ENCODE measurements at places on chromosomes 6 and 20.

DNA sequence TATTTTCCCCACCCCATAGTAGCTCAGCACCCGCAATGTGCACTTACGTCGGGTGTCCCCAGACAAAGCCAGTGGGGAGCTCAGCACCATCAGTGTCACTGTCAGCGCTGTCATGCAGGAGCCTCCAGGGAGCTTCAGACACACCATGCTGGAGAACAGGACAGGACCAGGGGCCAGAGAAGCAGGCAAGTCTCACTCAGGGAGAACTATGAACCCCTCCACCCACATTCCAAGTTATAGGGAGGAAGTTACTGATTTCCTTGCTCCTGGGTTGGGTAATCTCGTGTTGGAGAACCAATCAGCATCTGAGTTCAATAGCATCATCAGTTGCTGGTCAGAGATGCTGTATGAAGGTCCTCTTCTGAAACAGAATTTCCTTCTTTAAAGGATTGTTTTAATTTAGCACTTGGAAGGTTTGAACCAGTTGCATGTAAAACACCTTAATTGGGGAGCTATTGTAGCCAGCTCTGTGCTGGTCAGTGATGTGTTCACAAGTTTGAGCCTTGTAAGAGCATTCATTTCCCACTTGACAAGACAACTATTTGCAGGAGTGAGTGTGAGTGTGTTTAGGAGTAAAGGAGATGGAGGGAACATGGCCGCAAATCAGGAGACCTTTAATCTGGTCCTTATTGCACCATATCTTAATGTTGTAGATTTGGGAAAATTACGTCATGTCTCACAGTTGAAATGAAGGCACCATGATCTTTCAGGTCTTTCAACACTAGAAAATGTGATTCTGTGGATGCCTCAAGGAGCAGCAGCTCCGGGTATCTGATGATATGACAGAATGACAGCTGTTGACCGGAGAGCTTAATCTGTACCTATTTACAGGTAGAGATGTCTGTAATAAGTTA is at the start of gene HLA-DRB1:
TSS of gene HLA-DRB1 (minus strand) at position 253 of the 854 bp plus-strand sequence. CDS start at position 147, 106 bp downstream.
- peak; percentile 86 for DNase-seq

DNA sequence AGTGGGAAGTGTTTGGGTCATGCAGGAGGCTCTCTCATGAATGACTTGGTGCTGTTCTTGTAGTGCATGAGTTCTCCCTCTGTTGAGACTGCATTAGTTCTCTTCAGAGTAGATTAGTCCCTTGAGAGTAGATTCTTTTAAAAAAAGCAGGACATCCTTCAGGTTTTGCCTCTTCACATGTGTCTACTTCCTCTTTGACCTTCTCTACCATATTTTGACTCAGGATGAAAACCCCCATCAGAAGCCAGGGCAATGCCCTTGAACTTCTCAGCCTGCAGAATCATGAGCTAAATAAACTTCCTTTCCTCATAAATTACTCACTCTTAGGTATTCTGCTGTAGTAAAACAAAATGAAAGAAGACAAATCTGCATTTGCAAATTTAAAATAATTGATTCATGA is 170.3 kb downstream of the CD109 start:
- DNase-seq: no peak

GRCh38 chr6:116482780-116483179 is 21.6 kb downstream of the CALHM6 start:
- DNase-seq: no peak

- DNase-seq: peak; percentile 82
Measured at GRCh38 chr6:149317644-149318571, at the start of gene TAB2. TSS of gene TAB2 (plus strand) at chr6:149317712. CDS start at chr6:149369998, 52,286 bp downstream.

DNA sequence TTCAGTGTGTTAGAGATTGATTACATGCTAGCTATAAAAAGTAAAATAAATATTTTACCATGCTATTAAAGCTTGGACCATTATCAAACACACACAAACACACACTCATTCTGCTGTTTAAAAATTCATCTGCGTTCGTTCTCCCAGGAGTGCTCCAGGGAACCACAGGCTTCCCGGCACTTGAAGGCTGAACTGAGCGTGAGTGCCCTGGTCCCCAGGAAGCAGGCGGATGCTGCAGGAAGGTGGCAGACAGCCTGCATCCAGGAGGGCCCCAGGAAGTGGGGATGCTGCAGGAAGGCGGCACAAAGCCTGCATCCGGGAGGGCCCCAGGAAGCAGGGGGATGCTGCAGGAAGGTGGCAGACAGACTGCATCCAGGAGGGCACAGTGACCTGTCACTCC is 147.2 kb upstream of the SNX9 start:
- no peak for DNase-seq

DNA sequence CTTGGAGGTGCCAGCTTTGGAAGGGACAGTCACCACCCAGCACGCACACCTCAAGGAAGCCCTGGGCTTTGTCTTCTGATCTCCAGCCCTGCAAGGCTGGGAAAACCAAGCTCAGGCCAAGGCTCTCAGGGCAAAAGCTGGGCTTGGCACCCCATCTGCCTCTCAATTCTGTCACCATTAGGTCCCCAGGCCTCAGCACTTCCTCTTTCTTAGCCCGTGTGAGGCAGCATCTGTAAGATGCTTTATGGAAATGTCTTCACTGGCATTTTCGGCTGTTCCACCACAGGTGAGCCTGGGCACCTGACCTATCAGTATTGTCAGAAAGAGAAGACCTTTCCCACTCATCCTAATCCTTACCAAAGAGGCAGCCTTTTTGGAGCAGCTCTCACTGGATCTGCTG is 24.6 kb downstream of the GMEB2 start:
- DNase-seq: no peak

DNA sequence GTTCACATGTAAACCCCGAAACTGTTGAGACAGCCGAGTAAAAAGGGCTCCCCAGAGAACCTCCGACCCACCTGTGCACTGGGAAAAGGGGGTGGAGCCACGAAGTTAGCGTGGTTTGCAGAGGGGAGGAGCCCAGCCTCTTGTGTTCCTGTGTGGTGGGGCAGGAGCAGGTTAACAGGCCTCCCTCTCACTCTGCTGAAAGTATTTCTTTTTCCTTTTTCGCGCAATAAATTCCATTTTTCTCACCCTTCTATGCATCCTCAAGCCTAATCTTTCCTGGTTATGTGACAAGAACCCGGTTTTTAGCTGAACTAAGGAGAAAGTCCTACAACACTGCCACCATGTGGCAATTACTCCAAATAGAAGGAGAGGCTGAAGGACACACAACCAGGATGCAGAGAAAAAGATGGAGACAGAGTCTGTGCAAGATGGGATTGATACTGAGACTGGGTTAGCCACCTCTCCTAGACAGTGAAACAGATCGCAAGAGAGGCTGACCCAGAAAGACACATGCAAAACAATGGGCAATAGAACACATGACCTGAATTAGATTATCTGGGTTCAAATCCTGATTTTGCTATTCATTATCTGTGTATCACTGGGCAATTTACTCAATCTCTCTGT is 168.7 kb upstream of the PRSS16 start:
- DNase-seq: peak; percentile 15

GRCh38 chr6:30769853-30770524 is 25.6 kb upstream of the IER3 start:
- no peak for DNase-seq

- no peak for DNase-seq
Measured at GRCh38 chr6:126015863-126016262, 29.5 kb downstream of the TRMT11 start.

DNA sequence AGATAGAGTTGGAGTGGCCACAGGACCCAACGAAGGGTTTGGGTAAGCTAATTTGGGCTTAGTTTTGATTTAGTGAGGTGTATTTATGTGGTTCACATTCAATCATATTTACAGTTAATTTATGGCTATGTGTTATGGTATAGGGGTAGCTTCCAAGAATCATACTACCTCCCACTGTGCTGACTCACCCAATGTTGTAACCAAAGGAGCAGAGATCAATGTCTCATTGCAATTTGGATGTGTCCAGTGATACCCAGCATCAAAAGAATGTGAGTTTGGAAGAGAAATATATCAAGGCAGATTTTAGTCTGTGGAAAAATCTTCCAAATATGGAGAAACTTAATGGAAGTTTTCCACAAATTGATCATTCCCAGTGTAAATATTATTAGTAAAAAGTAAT is 25.3 kb upstream of the SMIM8 start:
- no peak for DNase-seq

- DNase-seq: no peak
Measured at GRCh38 chr20:50572938-50573777, 63.0 kb downstream of the PTPN1 start.

Data from CD14-positive monocyte (primary cell).